Transverse colon (tissue), 4 donors: ENCODE measurements at places on chromosomes 6 and 20. TPM values are rescaled to one million over a fixed set of nuclear protein-coding genes. Genes with fewer than 3 reads are reported as not detected.

The RBM38 gene
- 26.7 TPM for total RNA-seq

- DNase-seq = no peak
Measured at GRCh38 chr6:158955255-158955654, 44.7 kb downstream of the RSPH3 start.

- DNase-seq = no peak
Measured at GRCh38 chr6:10416863-10417641, 2.2 kb upstream of the TFAP2A start.

GRCh38 chr20:39857187-39857586 lies 831.8 kb downstream of the MAFB start:
- no peak for DNase-seq
